Heart left ventricle (tissue), 16 donors: ENCODE measurements at places on chromosomes 13 and 19. TPM values are rescaled to one million over a fixed set of nuclear protein-coding genes. Genes with fewer than 3 reads are reported as not detected.

DNA sequence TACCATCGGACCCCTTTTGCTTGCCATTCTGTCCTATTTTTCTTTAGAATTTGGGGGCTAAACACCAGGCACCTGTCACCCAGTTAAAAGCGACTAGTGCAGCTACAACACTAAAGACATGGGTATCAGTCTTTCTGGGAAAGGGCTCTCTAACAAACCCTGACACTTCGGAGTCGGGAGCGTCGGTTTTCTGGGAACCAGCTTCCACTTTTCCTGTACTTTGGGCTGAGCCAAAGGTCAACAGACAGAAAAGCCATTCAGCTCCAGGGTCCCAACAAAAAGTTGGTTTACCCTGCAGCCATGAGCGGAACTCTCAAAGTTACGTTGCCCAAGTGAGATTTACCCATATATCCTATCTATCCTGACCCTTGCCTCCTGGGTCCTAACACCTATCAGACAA lies 337.0 kb upstream of the SLITRK5 start:
- no peak for DNase-seq

DNA sequence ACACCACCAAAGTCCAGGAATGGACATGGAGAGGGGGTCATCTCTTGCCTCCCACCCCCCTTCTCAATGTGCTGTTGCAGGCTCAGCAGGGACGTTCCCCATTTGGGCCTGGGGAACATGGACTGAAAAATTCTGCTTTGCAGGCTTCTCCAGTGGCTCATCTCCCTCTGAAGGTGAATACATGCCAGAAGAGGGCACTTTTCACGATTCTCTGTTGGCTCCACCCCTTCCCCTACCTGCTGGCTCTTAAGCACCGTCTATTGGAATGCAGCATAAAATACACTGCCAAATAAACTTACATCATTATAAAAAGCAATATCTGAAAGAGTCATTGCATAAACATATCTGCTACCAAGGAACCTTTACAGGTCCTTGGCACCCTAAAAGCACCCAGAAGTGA lies 35.7 kb downstream of the NHLRC3 start:
- DNase-seq: no peak

DNA sequence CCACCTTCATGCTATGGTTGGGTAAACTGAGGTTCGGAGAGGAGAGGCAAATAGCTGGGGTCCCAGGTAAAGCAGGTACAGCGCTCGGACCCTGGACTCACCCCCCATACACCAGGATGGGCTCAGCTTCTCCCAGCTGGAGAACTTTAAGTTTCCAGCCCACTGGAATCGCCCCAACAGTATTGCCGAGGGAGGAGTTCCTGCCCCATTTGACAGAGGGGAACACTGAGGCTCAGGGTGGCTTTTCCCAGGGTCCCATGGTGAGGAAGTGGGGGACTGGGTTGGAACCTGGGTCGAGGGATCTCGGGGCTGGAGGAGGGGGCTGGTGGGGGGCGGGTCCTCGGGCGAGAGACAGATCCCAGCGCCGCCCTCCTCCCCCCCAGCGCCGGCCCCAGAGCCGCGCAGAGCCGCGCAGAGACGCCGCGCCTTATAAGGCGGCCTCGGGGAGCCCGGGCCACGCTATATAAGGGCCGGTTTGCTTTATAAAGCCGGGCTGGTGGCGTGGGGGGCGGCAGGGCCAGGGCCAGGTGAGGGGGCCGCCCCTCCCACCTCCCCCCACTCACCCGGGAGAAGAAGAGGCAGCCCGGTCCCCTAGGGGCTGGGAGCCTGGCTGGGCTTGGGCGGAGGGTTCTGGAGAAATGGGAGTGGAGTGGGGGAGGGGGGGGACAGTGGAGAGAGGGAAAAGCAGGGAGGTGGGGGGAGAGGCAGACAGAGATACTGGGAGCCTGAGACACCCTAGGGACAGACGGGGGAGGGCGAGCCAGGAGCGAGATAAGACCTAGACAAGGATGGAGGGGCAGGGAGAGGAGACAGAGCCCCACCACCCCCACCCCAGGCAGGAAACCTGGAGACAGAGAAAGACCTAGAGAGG lies 1.1 kb downstream of the CNN1 start:
- DNase-seq: peak; percentile 56

GRCh38 chr19:39701291-39701690 lies 3.0 kb upstream of the LGALS14 start:
- no peak for DNase-seq

GRCh38 chr13:114115191-114115671 lies 17.2 kb downstream of the RASA3 start:
- peak; percentile 22 for DNase-seq

- no peak for DNase-seq
Measured at GRCh38 chr19:16739546-16739945, 19.9 kb downstream of the NWD1 start.

DNA sequence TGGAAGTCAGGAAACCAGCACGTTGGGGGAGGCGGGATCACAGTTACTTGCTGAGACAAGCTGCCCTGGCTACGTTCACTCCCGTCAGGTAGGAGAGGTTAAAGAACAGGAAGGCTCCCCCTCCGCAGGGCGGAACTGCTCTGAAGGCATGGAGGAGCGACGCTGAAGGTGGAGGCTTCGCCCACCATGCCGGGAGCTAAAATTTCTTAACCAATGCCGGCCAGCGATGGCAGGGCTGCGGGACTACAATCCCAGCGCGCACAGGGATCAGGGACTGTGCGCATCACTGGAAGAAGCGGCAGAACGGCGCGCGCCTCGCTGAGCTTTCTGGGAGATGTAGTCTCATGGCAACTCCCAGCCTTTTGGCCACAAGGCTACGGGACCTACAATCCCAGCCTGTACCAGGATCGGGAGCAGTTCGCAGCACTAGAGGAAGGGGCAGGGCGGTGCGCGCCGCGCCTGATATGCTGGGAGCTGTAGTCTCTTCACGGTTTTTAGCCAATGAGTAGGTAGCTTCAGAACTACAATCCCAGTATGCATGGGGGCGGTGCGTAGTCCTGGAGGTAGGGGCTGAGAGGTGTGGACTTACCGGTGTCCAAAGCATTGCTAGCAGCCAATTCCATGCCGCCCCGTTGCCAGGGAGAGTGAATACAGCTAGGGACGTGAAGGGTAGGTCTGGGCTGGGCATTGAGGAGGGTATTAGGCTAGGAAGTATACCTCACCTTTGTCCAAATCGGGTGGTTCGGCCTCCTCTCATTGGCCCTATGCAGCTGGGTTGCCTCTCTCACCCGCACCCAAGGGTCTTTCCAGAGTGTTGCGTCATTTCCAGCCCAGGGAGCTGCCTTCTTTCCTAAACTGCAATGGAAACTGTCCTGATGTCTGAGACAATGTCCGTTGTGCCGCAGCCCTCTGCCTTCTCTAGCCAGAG lies 12.8 kb upstream of the ZNF682 start:
- DNase-seq: peak; percentile 98

- DNase-seq: no peak
Measured at GRCh38 chr19:7328647-7329046, 20.1 kb upstream of the ARHGEF18 start.

DNA sequence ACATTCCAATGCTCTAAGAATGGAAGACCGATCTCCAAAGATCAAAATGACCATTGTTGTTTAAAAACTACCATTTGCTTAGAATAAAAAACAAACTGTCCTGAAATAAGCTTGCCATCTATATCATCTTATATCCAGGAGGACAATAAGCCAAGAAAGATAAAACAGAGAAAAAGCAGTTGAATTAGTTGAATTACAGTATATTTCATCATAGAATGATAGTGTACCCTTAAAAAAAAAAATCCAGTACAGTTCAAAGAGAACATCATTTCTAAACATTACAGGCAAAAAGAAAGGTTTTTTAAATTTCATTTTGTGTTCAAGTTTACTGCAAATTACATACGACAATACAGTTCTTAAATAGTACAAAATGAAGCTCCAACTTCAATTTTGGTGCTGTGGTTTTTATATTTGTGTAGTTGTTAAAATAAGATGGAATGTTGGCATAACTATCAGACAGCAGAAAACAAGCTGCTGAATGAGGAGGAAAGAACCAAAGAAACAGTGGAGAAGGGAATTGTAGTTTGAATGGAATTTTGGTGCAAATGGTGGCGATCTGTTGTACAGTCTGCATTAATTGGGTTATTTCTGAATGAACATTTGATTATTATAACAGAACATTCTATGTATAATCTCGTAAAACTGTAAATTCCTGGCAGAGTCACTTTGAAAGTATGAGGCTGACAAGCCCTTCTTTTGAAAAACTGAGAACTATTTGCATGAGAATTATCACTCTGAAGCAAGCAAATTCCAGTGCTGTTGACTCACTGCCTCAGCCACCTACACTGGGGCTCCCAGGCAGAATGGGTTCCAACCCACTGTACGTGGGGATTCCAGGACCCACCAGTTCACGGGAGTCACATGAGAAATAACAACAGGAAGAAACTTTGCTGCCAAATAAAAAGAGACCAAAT lies 37.7 kb downstream of the LHFPL6 start:
- no peak for DNase-seq

DNA sequence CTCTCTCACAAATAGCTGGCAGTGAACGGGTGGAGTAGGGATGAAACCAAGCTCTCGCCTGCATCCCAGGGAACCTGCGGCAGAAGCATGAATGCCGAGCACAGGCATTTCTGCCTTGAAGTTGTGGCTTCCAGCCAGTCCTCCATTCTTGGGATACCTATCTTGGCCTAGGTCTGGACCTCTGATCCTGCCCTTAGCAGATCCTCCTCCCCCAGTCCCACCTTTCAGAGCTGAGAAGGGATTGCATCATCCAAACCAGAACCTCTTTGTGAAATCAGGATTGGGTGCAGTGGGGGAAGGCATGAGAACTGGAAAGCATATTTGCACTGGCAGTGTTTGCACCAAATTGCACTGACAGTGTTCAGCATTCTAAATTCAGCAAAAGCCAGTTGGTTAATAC lies 5.8 kb downstream of the ZNF780A start:
- no peak for DNase-seq

DNA sequence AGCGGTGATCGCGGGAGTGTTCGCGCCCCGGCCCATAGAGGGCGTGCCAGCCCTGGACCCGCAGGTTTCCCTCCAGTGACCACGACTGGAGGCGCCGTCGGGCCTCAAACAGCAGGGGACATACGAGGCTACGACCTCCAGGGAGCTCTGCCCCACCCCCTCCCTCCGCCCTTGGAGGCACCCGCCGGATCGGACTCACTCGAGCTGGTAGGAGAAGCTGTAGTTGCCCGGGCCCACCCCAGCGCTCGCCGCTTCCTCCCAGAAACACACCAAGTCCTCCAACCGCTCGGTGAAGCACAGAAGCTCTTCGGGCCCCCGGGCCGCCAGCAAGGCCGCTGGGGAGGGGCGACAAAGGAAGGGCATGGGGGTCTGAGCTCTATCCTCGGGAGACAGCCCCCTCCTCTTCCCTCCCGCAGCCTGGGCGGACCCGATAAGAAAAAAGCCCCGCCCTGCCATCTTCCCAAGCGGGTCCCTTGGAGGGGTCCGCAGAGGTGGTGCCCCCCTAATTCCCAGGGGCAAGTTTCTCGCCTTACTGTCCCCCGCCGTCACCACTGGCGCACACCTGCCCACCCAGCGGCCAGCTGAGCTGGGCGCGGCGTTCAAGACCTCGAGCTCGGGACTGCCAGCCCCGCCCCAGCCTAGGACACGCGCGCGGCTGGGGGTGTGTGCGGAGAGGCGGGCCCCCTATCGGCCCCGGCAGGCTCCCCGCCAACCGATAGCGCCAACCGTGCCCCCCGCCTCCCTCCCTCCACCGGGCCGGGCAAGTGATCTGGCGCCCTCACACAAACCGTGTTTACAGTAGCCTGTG lies 1.0 kb downstream of the EPOR start:
- peak; percentile 51 for DNase-seq

DNA sequence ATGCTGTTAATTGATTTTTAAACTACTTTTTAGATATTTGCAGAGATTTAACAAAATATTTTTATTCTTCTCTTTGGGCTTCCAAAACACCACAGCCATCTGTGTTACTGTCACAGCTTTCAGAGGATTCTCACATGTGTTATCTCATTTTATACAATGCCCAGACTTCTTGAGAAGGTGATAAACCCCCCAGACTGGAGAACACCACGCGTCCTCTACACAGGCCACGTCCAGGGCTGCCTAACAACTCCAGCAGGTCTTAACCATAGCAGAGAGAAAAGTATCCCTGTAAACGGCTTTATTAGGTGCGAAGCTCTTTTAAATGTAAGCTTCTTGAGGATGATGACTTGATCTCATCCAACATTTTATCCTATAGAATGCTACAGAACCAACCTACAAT lies 2.0 kb downstream of the GPR183 start:
- DNase-seq: no peak

ZNF506 gene
- total RNA-seq: 10.1 TPM

FAM216B gene
- 0.69 TPM for total RNA-seq

TEX101 gene
- total RNA-seq: not detected

EVI5L gene
- 25.1 TPM for total RNA-seq

ZNF426 gene
- total RNA-seq: 17.9 TPM

SHFL gene
- 8.7 TPM for total RNA-seq
